ENCODE measurements at places on chromosomes 3 and 15.
A peak's percentile ranks its signal among the peaks of the same experiment; 100 is the strongest.

DNA sequence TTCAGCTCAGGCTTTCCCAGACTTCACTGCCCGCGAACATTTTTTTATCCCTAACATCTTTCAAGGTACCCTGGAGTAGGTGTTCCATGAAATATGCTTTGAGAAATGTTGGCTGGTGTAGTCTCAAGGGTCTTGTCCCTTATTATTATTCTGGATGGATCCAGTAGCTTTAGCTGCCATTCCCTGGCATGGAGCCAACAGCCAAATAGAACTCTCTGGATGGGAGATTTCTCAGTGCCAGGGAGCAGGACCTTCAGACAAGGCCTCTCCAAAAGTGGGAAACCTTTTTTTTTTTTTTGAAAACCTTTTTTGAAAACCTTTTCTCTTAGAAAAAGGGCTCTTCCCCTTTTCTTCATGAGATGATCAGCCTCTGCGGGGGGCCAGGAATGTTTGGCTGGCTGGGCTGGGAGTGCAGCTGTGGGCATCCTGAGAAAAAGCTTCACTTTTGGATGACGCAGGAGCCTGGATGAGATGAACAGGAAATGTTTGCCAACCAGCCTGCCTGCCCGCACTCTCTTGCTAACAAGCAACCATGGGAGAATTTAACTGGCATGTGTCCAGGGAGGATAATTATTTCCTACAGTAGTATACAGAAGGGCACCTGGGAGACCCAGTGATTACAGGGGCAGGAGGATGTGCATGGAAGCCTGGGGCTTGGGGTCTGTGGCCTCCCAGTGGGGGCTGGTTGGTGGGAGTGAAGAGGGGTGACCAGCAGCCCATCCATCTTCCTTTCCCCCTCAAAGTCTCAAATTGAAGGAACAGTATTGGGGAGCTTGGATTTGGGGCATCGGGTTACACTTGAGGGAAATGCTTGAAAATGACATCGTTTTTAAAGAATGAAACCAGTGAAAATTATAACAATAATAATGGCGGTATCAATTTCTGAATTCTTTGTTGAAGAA lies 109.1 kb upstream of the LRIG1 start:
- DNase-seq: no peak

GRCh38 chr3:195866686-195867511 lies 41.5 kb downstream of the TNK2 start:
- no peak for DNase-seq

GRCh38 chr3:73294537-73294936 lies 233.1 kb downstream of the EBLN2 start:
- DNase-seq: no peak

DNA sequence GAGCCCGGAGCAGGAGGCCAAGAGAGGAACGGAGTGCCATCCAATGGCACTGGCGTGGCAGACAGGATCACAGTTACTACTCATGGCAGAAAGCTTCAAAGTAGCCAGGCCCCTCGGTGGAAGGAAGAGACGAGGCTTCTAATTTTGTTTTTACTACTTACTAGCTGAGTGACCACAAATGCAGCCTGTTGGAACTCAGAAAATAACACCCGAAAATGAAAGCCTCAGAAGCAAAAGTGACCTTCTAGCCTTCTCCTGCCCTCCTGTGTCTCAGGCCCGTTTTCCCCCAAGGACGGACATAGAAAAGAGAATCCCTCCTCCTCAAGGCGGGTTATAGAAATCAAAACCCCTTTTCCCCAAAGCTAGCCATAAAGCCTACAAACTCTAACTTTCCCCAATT lies 9.9 kb upstream of the STRA6 start:
- DNase-seq: no peak

GRCh38 chr3:149886957-149887356 lies 73.9 kb downstream of the RNF13 start:
- DNase-seq: no peak

- no peak for DNase-seq
Measured at GRCh38 chr15:51935466-51936104, 36.0 kb downstream of the LEO1 start.

DNA sequence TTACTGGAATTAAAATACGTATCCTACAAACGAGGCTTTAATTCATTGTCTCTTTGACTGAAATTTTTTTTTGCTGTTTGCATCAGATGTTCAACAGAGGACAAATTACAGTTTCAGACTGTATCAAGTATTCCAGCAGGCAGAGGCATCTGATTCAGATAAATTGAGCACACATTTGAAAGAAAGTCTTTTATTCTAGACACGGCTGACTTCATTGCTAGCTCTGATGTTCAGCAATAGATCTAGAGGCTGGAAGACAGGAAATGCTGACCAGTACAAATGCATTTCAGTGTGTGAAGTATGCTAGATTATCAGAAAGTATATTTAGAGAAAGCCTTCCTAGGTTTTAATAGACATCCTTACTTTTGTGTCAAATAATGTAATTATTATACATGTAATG lies 472.2 kb downstream of the NLGN1 start:
- no peak for DNase-seq

- DNase-seq: no peak
Measured at GRCh38 chr15:39149636-39150150, 431.2 kb upstream of the THBS1 start.

GRCh38 chr15:89972085-89972484 lies 29.0 kb upstream of the ZNF710 start:
- no peak for DNase-seq

GRCh38 chr15:74410502-74410901 lies 23.3 kb downstream of the SEMA7A start:
- DNase-seq: no peak

DNA sequence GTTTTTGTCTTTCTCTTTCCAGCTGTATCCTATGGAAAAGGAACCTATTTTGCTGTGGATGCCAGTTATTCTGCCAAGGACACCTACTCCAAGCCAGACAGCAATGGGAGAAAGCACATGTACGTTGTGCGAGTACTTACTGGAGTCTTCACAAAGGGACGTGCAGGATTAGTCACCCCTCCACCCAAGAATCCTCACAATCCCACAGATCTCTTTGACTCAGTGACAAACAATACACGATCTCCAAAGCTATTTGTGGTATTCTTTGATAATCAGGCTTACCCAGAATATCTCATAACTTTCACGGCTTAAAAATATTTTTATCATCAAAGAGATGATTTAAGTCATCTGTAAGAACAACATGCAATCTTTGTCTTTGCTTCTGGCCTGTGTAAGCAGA lies 44.9 kb upstream of the PARP14 start:
- peak; percentile 54 for DNase-seq

- DNase-seq: no peak
Measured at GRCh38 chr15:38650384-38650783, 85.8 kb upstream of the RASGRP1 start.

DNA sequence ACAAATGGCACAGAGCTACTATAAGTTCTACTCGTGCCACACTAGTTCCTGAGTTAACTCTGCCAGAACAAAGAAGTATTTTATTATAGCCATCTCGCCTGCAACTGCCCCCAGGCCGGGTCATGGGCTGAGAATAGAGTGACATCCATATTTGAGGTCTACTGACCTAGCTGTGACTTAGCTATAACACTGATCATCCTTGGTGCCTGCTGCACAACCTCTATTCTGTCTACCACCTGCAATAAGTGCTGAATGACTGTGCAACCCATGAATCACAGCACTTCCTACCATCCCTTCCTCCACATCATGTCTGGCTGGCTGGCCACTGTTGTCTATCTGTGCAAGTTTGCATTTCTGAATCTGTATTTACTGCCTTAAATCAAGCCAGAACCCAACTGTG lies 506.5 kb upstream of the TBL1XR1 start:
- no peak for DNase-seq

DNA sequence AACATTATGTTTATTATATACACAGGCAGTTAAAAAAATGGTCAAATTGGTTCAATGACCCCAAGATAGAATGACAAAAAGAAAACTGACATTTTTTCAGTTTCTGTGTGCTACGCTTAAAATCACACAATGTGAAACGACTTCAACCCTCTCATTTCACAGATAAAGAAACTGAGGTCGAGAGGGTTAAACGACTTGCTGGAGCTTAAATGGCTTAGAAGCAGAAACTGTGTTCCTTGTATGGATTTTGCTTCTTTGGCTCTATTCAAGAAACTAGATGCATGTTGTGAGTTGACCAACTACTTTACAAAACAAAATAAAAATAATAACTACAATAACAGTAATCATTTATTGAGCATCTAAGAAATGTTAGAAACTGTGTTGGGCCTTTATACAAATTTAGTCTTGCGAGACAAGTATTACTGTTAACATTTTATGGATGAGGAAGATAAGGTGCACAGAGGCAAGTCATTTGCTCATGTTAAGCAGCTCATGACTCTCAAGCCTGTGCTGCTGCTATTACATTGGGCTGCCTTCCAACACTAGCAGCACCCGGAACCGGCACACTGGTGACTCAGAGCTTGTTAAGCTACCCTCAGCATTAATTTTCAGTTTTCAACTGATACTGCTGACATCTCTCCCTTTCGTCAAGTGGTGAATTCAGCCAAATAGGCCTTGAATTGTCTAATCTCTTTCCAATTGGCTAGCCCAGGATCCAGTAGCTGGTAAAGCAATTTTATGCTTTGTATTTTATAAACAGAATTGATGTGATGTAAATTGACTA lies 487.6 kb downstream of the NAALADL2 start:
- peak; percentile 95 for DNase-seq

DNA sequence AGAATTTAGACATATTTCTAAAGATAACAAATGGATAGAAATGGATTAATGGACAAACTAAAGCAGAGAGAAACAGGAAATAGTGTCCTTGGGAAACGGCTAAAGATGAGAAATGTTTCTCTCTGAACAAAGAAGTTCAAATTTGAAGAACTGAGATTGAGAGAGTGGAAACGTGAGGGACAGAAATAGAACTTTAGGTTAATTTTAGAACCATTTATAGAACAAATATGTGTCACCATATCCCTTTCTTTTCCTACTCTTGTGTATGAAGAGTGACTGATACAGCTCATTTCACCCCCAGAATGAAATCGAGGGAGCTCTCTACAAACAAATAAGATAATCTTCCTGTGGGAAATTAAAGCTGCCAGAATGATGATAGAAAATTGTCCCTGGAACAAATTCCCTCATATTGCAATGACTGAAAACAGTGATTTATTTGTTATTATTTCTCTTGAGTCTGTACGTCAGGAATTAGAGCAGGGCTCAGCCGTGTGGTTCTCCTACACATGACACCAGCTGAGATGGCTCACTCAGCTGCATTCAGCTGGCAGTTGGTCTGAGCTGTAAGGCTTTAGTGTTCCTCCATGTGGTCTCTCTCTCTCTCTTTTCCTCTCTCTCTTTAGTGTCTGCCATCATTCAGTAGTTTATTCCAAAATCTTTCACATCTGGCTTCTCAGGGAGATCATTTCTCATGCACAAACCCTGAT lies 46.6 kb upstream of the ARPP21 start:
- no peak for DNase-seq

- no peak for DNase-seq
Measured at GRCh38 chr15:29874977-29875376, 52.7 kb upstream of the TJP1 start.

- DNase-seq: peak; percentile 63
Measured at GRCh38 chr3:107271787-107272387, 105.4 kb upstream of the CCDC54 start.

DNA sequence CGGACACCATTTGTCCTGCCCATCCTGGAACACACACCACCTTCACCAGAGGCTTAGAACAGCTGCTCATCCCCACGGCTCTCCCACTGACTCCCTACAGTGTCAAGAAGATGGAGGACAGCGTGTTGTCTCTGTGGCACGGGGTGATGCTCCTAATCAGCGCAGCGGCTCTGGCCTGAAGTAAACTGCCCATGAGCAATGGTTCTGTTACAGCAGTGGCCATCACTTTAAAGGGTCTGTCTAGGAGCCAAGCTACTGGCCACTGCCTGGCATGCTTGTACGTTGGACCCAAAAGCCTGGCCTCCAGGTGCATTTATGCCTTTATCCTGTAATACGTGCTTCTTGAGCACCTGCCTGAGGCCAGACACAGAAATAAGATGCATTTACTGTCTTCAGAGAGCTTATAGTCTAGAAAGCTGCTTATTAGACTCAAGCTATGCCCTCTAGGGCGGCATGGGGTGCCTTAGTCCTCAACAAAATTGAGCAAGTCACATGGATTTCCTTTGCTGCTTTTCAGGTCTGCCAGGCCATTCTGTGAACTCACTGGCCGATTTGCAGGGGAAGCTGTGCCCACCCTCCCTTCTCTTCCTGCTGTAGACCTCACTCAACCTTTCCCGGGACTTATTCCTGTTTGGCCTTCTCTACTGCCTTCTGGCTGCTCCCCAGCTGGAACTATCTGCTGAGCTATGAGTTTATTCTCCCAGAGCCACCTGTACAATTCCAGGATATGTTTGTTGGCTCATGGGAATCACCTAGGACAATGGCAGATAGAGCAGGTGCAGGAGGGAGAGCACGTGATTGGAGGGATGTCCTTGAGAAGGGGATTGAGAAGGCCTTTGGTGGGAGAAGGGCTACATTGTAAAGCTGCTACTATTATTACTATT lies 51.9 kb downstream of the STARD5 start:
- no peak for DNase-seq

DNA sequence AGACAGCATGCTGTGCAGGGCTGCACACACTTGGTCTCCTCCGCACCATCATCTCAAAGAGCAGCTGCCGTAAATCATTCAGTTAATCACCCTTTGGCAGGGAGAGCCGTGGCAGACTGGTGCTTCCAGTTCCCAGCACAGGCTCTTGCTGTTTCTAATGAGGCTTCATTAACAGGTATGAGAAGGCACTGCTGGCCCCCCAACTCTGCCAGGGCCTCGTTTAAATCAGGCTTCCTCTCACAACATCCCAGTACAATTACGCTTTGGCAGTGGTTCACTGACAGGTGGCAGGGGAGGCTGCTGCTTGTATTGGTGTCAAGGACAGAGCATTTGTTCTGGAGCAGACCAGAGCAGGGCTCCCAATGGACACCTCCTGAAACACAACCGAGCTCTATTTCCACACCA lies 77.1 kb downstream of the BFSP2 start:
- no peak for DNase-seq

- no peak for DNase-seq
Measured at GRCh38 chr15:43889042-43889441, 62.2 kb downstream of the WDR76 start.

DNA sequence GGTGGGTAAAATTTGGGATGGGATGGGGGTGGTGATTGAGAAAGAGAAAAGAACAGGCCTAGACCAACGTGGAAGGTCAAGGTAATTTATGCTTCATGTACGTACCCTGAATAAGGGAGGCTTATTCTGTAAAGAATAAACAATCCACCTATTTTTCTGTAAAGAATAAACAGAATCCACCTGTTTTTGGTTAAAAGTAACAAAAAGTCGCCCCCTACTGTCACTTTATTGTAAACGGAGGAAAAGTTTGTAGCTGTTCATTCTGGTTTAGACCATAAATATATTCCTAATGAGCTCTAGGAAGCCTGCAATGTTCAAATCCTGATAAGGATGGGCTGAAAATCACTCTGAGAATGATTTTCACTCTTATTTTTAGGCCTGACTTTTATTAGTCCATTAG lies 23.5 kb upstream of the SQOR start:
- DNase-seq: peak; percentile 42

GRCh38 chr15:41183581-41183980 lies 47.0 kb downstream of the EXD1 start:
- no peak for DNase-seq

Measured in fibroblast of mammary gland (primary cell).